ENCODE measurements at places on chromosomes 13 and 19. TPM values are rescaled to one million over a fixed set of nuclear protein-coding genes. Genes with fewer than 3 reads are reported as not detected.

GPR12 gene
- 0.05 TPM for total RNA-seq

PPM1N gene
- 1.8 TPM for total RNA-seq

N4BP2L2 gene
- total RNA-seq = 475 TPM

CLEC4G gene
- 0.57 TPM for total RNA-seq

ANKRD24 gene
- 3.6 TPM for total RNA-seq

ZNF726 gene
- 3.1 TPM for total RNA-seq

PTH2 gene
- total RNA-seq = not detected

HIPK4 gene
- total RNA-seq = 2.6 TPM

- no peaks in the 10 kb centered on the region for H3K4me1 ChIP-seq
- no peak overlapping the region for H3K4me3 ChIP-seq
- no peak overlapping the region for H3K27ac ChIP-seq
These were observed 102.2 kb upstream of the GJB6 start for GRCh38 chr13:20334309-20334708.

DNA sequence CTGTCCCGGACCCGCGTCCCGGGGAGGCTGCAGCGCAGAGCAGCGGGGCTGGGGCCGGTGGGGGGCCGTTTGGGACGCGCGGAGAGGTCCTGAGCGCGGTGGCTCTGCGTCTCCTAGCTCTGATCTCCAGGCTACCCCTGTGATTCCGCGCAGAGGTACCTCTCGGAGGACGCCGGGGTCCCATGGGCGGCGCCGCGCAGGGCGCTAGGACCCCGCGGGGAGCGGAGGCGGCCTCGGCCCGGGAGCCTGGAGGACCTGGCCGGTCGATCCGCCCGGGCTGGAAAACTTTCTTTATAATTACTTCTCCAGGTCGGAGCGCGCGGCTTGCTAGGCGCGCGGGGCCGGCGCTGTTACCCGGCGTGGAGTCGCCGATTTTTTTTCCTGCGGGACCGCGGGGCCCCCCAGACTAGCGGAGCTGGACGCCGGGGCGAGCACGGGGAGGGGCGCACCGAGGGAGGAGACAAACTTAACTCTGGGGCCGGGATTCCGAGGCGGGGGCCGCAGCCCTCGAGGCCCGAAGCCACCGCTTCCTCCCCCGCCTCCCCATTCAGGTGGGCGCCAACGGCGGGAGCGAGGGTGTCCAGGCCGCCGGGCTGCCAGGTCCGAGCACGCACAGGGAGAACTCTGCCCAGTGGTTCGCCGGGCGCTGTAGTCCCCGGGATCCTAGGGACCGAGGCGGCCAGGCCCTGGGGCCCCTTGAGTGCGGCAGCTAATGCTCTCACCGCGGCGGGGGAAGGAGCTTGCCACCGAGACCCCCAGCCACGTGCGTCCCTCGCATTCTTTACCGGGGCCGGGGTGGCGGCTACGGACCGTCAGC is 848 bp upstream of the CEBPA start:
- H3K27ac ChIP-seq = peak overlapping the region; percentile 95
- peak; percentile 53 for DNase-seq

GRCh38 chr13:75554464-75554863 is 4.9 kb downstream of the UCHL3 start:
- no peaks in the 10 kb centered on the region for H3K36me3 ChIP-seq
- no peak for DNase-seq
- H3K4me1 ChIP-seq = peaks cover 5% of the 10 kb centered on the region
- no peaks in the 10 kb centered on the region for H3K27me3 ChIP-seq

DNA sequence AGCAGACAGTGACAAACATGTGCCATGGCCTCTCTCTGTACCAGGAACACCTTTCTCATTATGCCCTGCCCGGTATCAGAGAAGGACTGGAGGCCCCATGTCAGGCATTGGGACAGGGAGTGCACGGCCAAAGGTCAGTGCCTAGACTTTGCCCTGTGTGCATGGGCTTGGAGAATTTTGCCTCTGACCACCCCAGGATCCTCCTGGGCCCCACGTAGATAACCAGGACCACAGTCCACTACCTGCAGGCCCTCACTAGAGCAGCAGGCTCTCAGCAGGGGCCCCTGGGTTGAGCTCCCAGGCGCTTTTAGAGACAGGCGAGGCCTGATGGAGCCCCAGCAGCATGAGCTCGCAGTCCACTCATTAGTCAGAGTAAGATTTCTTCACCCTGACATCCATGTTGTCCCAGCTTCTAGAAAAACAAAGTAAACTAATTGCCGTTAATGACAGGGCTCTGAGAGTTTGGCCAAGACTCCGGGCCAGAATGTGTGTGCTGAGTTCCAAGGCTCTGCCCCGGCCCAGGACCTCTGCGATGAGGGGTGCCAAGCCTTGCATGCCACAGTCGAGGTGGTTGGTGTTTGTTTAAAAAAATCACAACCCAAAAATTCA is 42.7 kb downstream of the CAPN12 start:
- H3K27ac ChIP-seq = peak overlapping the region; percentile 26
- no peaks in the 10 kb centered on the region for H3K27me3 ChIP-seq
- no peaks in the 10 kb centered on the region for H3K4me1 ChIP-seq
- no peak overlapping the region for H3K4me3 ChIP-seq
- no peak for DNase-seq
- peaks cover 6% of the 10 kb centered on the region for H3K36me3 ChIP-seq

DNA sequence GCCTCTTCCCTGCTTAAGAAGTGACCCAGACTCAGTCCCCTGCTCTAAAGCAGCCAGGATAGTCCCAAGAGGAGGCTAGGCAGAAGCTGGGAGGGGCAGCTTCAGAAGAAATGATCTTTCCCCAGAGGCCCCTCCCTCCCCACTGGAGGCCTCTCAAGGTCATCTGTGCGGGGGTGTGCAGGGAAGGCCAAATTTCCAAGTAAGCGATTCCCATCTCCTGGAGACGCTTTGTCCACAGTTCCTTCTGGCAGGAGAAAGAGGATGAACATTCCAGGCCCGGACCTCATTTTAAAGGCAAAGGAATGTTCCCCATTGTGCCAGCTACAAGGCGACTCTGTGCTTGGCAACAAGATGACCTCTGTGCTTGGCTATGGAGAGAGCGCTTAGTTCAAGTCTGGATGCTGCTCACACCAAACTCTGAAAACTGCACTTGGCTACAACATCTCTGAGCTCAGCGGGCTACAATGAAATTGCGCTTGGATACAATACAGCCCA is 23.5 kb downstream of the COL5A3 start:
- no peaks in the 10 kb centered on the region for H3K4me1 ChIP-seq
- H3K36me3 ChIP-seq = no peaks in the 10 kb centered on the region
- H3K27ac ChIP-seq = no peak overlapping the region
- no peak overlapping the region for H3K4me3 ChIP-seq

DNA sequence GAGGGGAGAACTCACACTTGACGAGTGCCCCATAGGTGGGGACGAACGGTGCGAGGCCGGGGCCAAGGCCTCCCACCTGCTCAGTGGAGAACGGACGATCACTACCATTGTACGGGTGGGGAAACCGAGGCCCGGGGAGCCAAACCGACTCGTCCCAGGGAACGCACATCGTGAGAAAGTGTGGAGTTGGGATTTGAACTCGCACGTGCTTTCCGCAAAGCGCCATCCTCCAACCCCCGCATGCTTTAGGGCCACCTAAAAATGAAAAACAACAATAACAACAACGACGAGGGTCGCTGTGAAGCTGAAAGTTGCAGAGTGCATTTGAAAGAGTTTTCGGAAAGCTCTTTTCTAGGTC is 458 bp downstream of the ARHGEF1 start:
- H3K36me3 ChIP-seq = no peaks in the 10 kb centered on the region
- no peaks in the 10 kb centered on the region for H3K27me3 ChIP-seq
- DNase-seq = no peak
- peak overlapping the region; percentile 83 for H3K27ac ChIP-seq
- peak overlapping the region; percentile 92 for H3K4me3 ChIP-seq

DNA sequence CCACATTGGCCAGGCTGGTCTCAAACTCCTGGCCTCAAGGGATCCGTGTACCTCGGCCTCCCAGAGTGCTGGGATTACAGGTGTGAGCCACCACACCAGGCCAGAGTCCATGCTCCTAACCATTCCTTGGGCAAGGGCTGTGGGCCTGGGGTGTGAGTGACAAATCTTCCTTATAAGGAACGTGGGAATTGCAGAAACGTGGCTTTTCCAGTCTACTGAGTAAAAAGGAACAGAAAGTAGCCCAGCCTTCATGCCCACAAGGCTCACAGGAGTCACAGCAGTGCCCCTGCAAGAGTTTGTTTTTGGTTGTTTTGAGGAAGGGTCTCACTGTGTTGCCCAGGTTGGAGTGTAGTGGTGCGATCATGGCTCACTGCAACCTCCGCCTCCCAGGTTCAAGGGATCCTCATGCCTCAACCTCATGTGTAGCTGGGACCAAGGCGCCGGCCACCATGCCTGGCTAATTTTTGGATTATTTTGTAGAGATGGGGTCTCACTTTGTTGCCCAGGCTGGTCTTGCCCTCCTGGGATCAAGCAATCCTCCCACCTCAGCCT is 5.1 kb downstream of the MYPOP start:
- no peak overlapping the region for H3K4me3 ChIP-seq
- H3K27me3 ChIP-seq = no peaks in the 10 kb centered on the region
- no peaks in the 10 kb centered on the region for H3K36me3 ChIP-seq
- H3K4me1 ChIP-seq = no peaks in the 10 kb centered on the region

DNA sequence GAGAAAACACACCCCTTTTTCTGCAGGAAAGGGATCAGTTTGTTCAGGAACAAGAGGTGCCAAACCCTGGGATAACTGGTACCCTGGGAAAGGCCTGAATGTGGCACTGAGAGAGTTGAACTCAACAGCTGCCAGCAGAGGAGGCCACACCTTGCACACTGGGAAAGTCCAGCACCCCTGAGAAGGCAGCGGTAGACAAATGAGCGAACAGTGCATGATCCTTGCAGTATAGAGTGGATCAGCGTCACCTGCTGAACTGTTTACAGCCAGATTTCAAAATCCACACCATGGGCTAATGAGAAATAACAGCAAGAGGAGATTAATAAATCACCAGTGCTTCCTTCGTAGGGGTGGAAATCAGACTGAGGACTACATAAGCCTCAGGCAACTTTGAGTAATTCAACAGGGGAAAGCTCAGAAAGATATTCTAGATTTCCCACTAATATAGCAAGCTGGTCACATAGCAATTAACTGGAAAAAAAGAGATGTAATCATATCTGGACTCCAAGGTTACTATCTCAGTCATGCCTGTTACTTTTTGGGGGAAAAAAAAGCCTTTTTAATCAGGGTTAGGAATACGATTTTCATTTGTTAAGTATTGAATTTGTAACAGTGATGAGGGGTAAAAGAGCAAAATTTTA is 52.0 kb downstream of the DCT start:
- no peak overlapping the region for H3K4me3 ChIP-seq
- no peak overlapping the region for H3K27ac ChIP-seq
- no peaks in the 10 kb centered on the region for H3K27me3 ChIP-seq
- no peak for DNase-seq

DNA sequence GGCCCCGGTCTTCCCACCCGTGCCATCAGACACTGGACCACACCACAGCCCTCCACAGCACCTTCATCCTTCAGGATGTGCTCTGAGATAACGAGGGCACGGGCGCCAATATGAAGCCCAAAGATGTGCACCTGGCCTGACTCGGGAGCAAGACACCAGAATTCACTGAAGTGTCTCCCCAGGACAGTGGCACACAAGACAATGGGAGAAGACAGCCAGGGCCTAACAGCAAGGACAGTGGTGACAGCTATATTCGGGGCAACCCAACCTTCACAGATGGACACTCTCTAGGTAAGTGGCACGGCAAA is 7.2 kb downstream of the DDX39A start:
- no peak for DNase-seq
- no peak overlapping the region for H3K27ac ChIP-seq
- peaks cover 6% of the 10 kb centered on the region for H3K4me1 ChIP-seq
- H3K27me3 ChIP-seq = no peaks in the 10 kb centered on the region
- peaks cover 37% of the 10 kb centered on the region for H3K36me3 ChIP-seq

GRCh38 chr19:13929340-13929739 is 8.9 kb downstream of the PODNL1 start:
- DNase-seq = no peak
- H3K27ac ChIP-seq = no peak overlapping the region
- no peaks in the 10 kb centered on the region for H3K4me1 ChIP-seq
- no peaks in the 10 kb centered on the region for H3K27me3 ChIP-seq
- H3K4me3 ChIP-seq = no peak overlapping the region

- no peaks in the 10 kb centered on the region for H3K27me3 ChIP-seq
- no peaks in the 10 kb centered on the region for H3K36me3 ChIP-seq
- no peak for DNase-seq
- H3K4me3 ChIP-seq = no peak overlapping the region
These were observed 10.0 kb downstream of the RFX1 start for GRCh38 chr19:13995878-13996765.

DNA sequence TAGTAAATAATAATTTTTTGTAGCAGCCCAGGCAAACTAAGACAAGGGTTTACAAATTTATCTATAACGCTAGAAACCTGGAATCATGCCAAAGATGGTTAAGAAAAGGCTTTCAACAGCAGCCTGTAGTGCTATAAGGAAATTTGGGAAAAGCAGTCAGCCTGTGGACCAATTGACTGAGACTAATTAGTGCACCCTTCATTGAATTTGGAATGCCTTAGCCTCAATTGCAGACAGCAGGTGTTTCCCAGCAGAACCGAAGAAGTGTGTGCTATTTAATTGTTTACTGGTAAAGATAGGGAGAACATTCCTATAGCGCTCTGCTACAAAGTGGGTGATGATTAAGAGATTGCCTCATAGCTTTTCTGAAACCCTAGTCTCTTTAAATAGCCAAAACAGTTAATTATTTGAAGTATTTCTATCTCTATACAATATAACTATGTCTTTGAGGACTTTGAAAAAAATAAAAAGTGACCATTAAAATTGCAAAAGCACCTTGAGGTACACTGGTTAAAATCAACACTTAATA is 1884.3 kb upstream of the PCDH20 start:
- H3K4me1 ChIP-seq = no peaks in the 10 kb centered on the region
- DNase-seq = no peak
- no peaks in the 10 kb centered on the region for H3K27me3 ChIP-seq
- H3K36me3 ChIP-seq = no peaks in the 10 kb centered on the region

DNA sequence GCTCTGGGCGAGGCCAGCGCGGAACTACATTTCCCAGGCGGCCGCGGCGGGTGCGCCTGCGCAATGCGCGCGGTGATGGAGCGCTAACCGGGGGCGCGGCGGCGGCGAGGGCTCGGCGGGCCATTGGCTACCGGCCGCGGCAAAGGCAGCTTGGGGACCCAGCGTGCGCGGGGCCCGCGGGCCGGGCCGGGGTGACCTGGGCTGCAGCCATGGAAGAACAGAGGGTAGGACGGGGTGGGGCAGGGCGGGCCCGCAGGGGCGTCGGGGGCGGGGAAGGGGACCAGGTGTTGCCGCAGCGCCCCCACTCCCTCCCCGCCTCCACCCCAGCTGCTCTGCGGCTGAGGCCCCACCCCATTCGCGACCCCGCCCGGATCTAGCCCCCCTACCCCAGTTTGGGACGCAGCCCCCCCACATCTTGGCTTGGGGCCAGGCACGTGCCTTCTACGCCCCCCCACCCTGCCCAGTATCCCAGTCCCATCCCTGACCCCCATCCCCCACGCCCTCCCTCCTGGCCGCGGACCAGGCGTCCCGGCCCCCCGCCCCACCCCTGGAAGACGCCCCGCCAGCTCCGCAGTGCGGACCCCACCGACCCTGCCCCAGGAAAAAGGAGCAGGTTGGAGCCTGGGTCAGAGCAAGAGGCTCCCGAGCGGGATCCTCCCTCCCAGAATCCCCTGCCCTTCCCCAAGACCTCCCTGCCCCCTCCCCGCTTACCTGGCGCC is at the start of gene FSD1:
Gene FSD1 (plus strand): TSS at position 61 of the 719 bp plus-strand sequence. CDS start 149 bp downstream, at position 210.
- peaks cover 4% of the 10 kb centered on the region for H3K27me3 ChIP-seq
- no peaks in the 10 kb centered on the region for H3K4me1 ChIP-seq
- no peak within 1 kb of the TSS for H3K27ac ChIP-seq
- H3K4me3 ChIP-seq = peak within 1 kb of the TSS; percentile 13
- no peaks in the 10 kb centered on the region for H3K36me3 ChIP-seq

Measured in prostate gland (tissue), 2 donors.